ENCODE measurements at places on chromosomes 3 and 15. TPM values are rescaled to one million over a fixed set of nuclear protein-coding genes. Genes with fewer than 3 reads are reported as not detected.

SLC12A1 gene
- 0.26 TPM for total RNA-seq

KBTBD12 gene
- not detected for total RNA-seq

HGD gene
- 0.18 TPM for total RNA-seq

EPHA3 gene
- total RNA-seq: 0.33 TPM

CYP11A1 gene
- total RNA-seq: 5.2 TPM

TYRO3 gene
- 72.6 TPM for total RNA-seq

ZNF620 gene
- 8.8 TPM for total RNA-seq

SYNM gene
- total RNA-seq: 2.1 TPM

LMAN1L gene
- total RNA-seq: not detected

UQCRC1 gene
- 492 TPM for total RNA-seq

USP8 gene
- 71.0 TPM for total RNA-seq

SH2D7 gene
- not detected for total RNA-seq

SLC6A20 gene
- 0.10 TPM for total RNA-seq

SNX22 gene
- total RNA-seq: 1.7 TPM

FAH gene
- 17.6 TPM for total RNA-seq

- no peak for DNase-seq
These were observed 5.7 kb downstream of the LYSMD2 start for GRCh38 chr15:51731549-51732267.

GRCh38 chr3:108117241-108117775 is 26.5 kb upstream of the CD47 start:
- DNase-seq: no peak

DNA sequence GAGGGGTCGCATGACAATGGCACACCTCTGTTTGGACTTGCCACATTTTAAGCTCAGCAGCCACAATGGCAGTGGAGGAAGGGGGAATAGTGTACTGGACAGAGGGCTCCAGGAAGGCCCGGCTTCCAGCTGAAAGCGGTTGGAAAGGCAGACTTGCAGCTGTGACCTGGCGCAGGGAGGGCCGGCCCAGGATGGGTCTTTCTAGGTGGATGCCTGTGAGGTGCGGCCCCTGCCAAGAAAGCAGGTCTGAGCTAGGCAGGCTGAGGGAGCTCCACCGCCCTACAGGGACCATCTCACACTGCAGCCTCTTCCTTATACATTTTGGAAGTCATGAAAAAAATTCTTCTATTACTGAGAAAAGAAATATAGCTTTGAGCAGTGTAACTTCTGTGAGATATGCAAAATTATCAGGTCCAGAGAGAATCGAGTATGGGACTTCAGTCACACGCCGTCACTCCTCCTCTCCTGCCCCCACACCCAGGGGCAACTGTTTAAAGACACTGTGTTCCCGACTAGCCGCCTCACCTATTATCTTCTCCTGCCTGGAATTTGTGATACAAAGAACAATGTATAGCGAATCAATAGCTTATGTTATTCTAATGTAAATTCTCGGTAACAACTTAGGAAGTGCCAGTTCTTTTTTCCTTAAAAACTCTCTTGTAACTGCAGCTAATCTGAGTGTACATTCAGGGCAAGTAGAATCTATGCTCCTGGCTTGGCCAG is 331.0 kb downstream of the OCA2 start:
- DNase-seq: peak; percentile 71

DNA sequence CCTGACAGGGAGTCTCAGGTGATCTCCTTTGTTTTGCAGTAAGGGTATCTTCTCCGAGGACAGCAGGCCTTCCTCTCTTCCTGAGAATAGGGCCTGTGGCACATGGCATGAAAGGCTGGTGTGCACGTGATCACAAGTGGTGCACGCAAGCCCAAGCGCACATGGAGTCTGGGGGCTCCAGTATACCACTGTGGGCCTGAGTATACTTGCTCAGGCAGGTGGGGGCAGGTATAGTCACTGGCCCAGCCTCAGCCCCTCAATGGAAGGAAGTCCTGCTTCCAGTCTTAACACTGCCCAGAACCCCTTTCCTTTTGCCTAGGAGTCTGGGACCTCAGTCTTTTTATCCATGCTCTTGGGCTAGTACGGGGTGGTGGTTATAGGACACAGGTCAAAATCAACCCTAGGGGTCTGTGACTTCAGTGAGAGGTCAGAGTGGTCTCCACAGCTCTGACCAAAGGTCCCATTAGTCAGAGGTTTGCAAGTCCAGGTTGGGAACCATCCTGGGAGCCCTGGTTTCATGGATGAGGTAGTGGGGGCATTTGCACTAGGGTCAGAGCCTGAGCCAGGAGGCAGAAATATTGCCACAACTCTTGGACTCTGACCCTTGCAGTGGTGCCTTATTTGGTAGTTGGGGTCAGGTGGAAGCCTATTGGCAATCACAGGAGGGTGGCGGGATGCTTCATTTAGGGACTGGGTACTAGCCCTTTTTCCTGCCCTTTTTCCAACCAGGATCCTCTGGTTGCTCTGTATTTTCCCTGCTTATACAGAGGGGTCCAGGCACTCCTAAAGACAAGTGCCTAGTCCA is 823 bp upstream of the CCDC71 start:
- no peak for DNase-seq

DNA sequence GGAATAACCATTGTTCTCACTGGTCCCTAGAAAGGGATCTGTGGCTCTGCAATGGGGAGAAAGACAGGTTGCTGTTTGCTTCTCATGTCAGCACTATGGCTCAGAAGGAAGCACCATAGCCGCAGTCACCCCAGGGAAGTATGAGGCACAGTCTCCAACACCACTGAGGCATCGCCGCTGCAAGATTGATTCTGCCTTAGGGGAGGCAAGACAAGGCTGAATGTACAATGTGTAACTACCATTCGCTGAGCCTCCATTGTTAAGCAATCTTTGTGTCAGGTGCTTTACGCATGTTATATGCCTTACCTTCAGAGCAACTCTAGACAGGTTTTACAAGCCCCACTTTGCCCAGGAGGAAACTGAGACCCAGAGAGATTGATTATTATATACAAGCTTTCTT is 100.7 kb upstream of the KCNMB2 start:
- no peak for DNase-seq

DNA sequence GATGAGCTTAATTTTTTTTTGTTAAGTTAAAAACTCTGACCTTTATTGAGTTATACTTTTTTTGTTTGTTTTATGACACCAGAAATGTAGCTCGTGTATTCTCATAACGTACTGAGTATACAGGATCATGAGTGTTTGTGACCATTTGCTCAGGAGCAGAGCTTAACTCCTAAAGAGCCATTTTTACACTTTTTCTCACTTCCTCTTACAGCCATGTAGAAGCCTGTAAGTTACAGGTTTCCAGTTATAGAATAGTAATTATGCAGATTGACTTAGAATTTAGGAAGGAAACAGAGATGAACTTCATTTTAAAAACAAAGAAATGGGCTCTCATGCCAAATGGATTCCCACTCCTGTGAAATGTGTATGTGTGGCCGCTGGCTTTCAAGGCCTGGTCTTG is 151.7 kb downstream of the MCTP2 start:
- no peak for DNase-seq

DNA sequence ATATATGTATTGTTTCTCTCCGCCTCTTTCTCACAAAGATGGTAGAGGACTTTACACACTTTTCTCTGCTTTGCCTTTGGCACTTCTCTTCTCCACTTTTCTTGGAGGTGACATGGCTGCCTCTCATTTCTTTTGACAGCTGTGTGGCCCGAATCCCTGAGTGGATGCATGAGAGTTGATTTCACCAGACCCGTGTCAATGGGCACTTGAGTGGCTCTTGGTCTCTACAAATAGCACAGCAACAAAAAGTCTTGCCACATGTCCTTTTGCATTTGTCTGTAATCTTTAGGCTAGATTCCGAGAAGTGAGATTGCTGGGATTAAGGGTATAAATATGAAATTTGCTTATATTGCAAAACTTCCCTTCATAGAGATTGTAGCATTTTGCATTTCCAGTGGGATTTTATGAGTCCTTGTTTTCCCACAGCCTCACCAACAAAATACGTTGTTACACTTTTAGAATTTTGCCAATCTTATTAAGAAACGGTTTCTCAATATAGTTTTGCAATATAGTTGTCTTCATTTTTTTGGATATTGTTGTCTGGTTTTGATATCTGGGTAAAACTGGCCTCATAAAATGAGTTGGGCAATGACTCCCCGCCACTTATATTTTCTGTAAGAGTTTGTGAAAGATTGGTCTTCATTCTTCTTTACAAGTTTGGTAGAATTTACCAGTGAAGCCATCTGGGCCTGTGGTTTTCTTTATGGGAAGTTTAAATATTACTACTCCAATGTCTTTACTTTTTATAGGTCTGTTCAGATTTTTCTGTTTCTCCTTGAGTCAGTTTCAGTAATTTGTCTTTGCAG is 5.2 kb upstream of the TRPM1 start:
- DNase-seq: no peak

DNA sequence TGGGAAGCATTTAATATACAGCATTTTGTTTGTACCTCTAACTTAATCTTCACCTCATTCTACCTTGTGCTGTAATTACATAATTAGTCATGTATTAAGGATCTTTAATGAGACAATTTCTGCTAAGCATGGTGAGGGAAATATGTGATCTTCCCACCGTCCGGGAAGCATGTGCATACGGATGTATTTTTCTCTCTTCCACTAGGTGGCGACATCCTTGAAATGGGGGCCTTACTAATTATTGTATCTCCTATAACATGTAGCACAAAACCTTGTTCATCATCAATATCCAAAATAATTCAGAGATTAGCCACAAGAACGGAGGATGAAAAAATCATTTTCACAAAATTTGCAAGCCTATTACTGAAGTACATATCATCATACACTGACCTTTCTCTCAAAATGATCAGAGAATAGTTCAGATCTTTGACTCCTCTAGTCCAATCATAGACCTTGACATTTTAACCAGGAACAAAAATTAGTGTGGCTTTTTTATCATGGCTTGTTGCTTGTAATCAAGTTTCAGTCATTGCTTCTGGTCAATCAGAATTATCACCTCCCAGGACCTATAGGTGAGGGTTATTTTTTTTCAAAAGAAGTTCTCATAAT is 148.9 kb upstream of the GBE1 start:
- peak; percentile 6 for DNase-seq

DNA sequence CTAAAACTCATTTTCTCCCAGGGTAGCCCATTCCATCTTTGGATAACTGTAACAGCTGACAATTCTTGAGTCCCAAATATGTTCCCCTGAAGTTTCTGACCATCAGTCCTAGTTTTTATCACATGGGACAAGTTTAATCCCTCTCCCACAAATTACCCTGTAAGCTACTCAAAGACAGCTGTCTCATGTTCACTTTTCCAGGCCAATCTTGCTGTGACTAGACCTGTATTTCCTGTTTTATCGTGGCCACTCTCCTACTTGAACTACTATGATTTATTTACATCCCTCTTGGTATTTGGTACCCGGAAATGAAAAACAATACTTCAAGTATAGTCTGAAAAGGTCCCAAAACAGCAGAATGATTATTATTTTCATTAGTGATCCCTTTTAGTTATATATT is 95.1 kb upstream of the MEX3B start:
- DNase-seq: no peak

GRCh38 chr3:176755977-176756376 is 441.3 kb downstream of the TBL1XR1 start:
- DNase-seq: no peak

- peak; percentile 84 for DNase-seq
These were observed 23.4 kb downstream of the FOXL2 start for GRCh38 chr3:138923531-138923994.

GRCh38 chr3:105686278-105686897 is 182.4 kb downstream of the CBLB start:
- peak; percentile 3 for DNase-seq

- DNase-seq: no peak
These were observed 126.6 kb downstream of the IGF1R start for GRCh38 chr15:98774756-98775497.

DNA sequence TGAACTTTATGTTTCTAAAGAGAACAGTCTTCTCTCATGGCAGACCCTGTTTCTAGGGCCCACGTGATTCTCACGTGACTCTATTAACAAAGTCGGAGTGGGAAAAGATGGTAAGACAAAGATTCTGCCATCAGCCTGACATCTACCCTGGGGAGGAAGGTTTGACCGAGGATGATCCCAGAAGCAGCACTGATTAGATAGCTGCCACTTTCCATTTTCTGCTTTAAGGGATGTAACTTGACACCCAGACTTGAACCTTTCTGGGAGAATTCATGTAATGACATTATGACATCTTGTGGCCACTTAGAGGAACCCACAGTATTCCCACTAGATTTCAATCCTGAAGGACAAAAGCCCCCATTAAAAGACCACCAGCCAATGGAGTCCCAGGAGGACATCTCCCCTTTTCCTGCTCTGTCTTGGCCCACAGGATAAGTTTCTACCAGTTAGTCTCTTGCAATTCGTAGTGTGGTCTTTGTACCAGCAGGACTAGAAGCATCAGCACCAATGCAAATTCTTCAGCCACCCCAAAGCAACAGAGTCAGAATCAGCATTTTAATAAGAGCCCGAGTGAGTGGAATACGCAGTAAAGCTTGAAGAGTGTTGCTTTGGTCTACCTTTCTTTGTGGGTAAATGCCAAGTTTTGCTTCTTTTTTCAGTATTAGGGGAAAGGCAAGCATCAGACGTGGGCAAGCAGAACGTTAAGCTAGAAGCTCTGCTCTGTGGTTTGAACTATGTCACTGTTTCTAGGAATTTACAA is 480.5 kb upstream of the PROK2 start:
- DNase-seq: peak; percentile 58

- DNase-seq: no peak
These were observed 59.5 kb upstream of the DPPA4 start for GRCh38 chr3:109396806-109397205.

- DNase-seq: no peak
These were observed 37.8 kb downstream of the SCG5 start for GRCh38 chr15:32679298-32679690.

DNA sequence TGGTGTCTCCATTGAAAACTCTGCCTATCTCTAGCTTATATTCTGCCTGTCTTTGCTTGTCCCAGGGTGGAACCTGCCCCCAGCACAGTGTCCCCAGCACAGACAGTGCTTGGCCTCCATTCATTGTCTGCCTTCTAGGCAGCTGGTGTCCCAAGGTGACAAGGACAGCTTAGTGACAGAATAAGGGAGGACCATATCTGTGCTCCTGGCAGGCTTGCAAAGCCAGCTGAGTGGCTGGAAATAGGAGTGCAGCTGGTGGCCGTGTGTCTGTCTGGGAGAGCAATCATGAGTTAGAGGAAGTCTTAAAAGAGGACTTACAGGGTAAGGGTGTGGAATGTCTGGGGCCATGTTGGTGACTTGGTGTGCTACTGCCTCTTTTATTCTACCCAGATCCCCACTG is 33.4 kb downstream of the SCN5A start:
- no peak for DNase-seq

DNA sequence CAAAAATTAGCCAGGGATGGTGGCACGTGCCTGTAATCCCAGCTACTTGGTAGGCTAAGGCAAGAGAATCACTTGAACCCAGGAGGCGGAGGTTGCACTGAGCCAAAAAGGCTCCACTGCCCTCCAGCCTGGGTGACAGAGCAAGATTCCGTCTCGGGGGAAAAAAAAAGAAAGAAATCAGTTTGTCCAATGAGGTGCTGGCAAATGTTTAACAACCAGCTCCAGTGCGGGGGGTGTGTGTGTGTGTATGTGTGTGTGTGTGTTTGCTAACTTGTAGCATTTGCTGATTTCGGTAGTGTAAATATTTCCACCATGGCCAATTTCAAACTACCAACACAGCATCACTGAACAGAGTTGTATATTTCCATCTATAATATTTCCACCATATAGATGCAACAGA is 23.8 kb upstream of the IDH2 start:
- DNase-seq: no peak

GRCh38 chr15:51227940-51228732 is 110.3 kb downstream of the CYP19A1 start:
- no peak for DNase-seq

GRCh38 chr15:63915873-63916771 is 82.4 kb upstream of the HERC1 start:
- DNase-seq: peak; percentile 74

GRCh38 chr3:67033079-67033478 is 35.0 kb downstream of the KBTBD8 start:
- DNase-seq: no peak

- no peak for DNase-seq
These were observed 1010.0 kb upstream of the CADM2 start for GRCh38 chr3:83948771-83949170.
